ENCODE measurements at places on chromosomes 12 and 14.
A peak's percentile ranks its signal among the peaks of the same experiment; 100 is the strongest.

DNA sequence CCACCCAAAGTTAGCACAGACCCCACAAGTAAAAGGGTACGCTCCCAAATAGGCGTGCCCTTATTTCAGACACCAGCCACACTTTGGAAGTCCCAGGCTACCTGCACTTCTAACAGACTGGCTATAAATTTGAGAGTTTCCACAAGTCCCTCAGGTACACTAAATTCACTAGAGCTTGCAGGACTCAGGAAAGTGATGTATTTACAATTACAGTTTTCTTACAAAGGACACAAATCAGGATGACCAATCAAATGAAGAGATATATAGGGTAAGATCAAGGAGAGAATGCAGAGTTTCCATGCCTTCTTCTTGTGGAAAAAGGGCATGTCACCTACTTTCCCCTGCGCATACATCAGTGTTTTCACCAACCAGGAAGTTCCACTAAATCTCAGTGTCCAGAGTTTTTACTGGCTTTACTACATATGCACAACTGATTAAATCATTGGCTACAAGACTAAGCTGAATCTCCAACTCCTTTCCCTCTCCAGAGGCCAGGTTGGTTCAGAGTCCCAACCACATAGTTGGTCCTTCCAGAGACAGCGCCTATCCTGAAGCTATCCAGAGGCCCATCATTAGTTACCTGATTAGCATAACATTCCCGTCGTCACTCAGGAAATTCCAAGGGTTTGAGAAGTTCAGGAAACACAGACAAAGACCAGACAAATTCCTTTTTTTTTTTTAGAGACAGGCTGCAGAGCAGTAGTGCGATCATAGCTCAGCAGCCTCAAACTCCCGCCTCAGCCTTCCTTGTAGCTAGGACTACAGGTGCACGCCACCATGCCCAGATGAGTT lies 84.2 kb downstream of the DENND5B start:
- no peak for DNase-seq

DNA sequence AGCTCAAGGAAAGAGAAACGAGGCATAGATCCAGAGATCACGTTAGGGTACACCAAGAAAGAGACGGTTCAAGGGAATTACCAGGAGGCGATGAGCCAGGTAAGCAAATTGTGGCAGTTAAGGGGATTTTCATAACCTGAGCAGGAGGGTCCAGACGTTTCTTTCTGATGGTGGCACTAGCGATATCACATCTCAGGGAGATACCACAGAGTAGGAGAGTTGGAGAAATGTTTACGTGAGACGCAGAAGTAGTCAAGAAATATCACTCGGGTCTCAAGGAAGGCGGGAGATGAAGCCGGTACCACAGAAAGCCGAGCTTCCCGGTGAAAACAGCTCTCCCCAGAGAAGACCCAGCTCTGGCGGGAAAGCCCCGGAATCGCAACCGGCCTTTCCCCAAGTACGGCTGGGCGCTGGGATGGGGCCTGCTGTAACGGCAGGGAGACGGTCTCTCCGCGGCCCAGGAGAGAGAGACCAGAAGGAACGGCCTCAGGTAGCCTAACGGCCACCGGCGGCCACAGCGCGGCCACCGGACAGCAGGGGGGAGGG lies 485 bp downstream of the SENP1 start:
- peak; percentile 17 for DNase-seq

- DNase-seq, result no peak
Observed at GRCh38 chr14:100678469-100678828, 48.2 kb upstream of the DLK1 start.

- no peak for DNase-seq
Observed at GRCh38 chr12:11666131-11667050, 16.9 kb downstream of the ETV6 start.

Data from stimulated activated CD8-positive, alpha-beta memory T cell treated with anti-CD3 and anti-CD28 coated beads, Interleukin-4, amount 100 ng/mL, for 4 hours (primary cell).